Fibroblast of upper back skin (primary cell): ENCODE measurements at places on chromosomes 1 and 21.

- DNase-seq: peak; percentile 81
Measured at GRCh38 chr1:20279509-20279908, 11.2 kb upstream of the VWA5B1 start.

DNA sequence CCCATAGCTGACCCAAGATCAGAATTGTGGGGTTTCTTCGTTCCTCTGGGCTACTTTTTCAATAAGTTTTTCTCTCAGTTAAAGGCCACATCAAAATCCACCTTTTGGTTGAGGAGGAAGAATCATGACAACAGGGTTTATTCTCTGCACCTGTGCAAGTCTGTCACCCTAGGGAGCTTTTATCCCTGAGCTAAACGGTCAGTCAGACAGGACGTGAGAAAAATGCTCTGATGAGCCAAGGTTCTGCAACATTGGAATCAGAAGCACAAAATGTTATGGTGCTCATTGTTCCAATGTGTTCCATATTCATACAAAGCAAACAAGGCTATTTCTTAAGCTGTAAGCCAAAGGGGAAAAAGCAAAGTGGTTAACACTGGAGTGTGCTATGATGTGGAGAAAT lies 7.4 kb upstream of the ERICH3 start:
- DNase-seq: no peak

DNA sequence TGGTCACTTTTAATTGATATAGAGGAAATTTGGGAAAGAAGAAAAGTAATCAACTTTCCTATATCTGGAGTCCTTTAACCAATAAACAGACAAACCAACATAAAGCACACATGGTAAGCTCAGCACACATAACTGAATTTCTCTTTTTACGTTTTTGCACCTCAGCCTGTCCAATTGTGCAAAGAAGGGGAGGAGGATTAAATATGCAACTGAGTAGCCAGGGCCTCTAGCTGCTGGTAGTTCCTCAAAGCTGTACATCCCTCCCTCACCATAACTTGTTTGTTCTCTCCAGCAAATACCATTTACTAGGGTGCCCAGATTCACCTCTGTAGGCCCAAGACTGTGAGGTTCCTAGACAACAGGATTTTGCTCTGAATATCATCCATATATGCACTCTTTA lies 25.4 kb downstream of the ST6GALNAC5 start:
- no peak for DNase-seq

- DNase-seq: no peak
Measured at GRCh38 chr1:218415726-218416125, 70.6 kb downstream of the TGFB2 start.
